ENCODE measurements at places on chromosomes 4 and X. TPM values are rescaled to one million over a fixed set of nuclear protein-coding genes. Genes with fewer than 3 reads are reported as not detected.

PDLIM3 gene
- 14.3 TPM for total RNA-seq

CASP6 gene
- 22.4 TPM for total RNA-seq

PABPC1L2B gene
- total RNA-seq, result not detected

TASL gene
- 0.82 TPM for total RNA-seq

CYBB gene
- 10.6 TPM for total RNA-seq

NMU gene
- 2.0 TPM for total RNA-seq

ARHGAP36 gene
- total RNA-seq, result 0.41 TPM

CFAP99 gene
- not detected for total RNA-seq

CCSER1 gene
- 165 TPM for total RNA-seq

MCF2 gene
- 17.9 TPM for total RNA-seq

SATL1 gene
- total RNA-seq, result 1.2 TPM

TMEM131L gene
- total RNA-seq, result 42.4 TPM

GCNA gene
- 2.0 TPM for total RNA-seq

CFAP47 gene
- total RNA-seq, result 5.3 TPM

TIMP1 gene
- total RNA-seq, result 2.9 TPM

ANOS1 gene
- total RNA-seq, result 23.2 TPM

ZNF630 gene
- 8.6 TPM for total RNA-seq

PLXNB3 gene
- total RNA-seq, result 0.82 TPM

MAGEA6 gene
- total RNA-seq, result not detected

CTAG2 gene
- not detected for total RNA-seq

PNMA5 gene
- total RNA-seq, result 2.4 TPM

MAGED1 gene
- 107 TPM for total RNA-seq

CCNG2 gene
- total RNA-seq, result 110 TPM

SMIM10L2A gene
- 9.0 TPM for total RNA-seq

NOA1 gene
- total RNA-seq, result 19.6 TPM

NUDT10 gene
- total RNA-seq, result 49.3 TPM

ERVMER34-1 gene
- total RNA-seq, result 0.41 TPM

SSX4 gene
- not detected for total RNA-seq

CXCL3 gene
- 0.41 TPM for total RNA-seq

S100G gene
- total RNA-seq, result not detected

GABRG1 gene
- 30.2 TPM for total RNA-seq

TMEM31 gene
- total RNA-seq, result not detected

SEC31A gene
- total RNA-seq, result 117 TPM

ESX1 gene
- total RNA-seq, result not detected

PRDM5 gene
- total RNA-seq, result 14.7 TPM

MAGEA2 gene
- total RNA-seq, result not detected

CTSO gene
- total RNA-seq, result 7.3 TPM

NPFFR2 gene
- total RNA-seq, result 0.41 TPM

GPAT3 gene
- not detected for total RNA-seq

FAM114A1 gene
- 9.4 TPM for total RNA-seq

TMEM144 gene
- total RNA-seq, result 2.4 TPM

SPANXB1 gene
- not detected for total RNA-seq

LRIT3 gene
- total RNA-seq, result not detected

SYP gene
- total RNA-seq, result 151 TPM

DCAF12L1 gene
- total RNA-seq, result 0.41 TPM

MAGEA12 gene
- total RNA-seq, result not detected

CDS1 gene
- 8.6 TPM for total RNA-seq

MEPE gene
- total RNA-seq, result 1.2 TPM

SH3D19 gene
- 8.2 TPM for total RNA-seq

DDX53 gene
- total RNA-seq, result not detected

REPS2 gene
- 31.4 TPM for total RNA-seq

MAGEC1 gene
- not detected for total RNA-seq

FAM53A gene
- 0.82 TPM for total RNA-seq

FAM241A gene
- 6.5 TPM for total RNA-seq

CYTL1 gene
- total RNA-seq, result 0.82 TPM

CPE gene
- 463 TPM for total RNA-seq

PDE6B gene
- 2.0 TPM for total RNA-seq

RIBC1 gene
- 0.41 TPM for total RNA-seq
